RCC 7860 (cell line): ENCODE measurements at places on chromosomes 3 and 15.

DNA sequence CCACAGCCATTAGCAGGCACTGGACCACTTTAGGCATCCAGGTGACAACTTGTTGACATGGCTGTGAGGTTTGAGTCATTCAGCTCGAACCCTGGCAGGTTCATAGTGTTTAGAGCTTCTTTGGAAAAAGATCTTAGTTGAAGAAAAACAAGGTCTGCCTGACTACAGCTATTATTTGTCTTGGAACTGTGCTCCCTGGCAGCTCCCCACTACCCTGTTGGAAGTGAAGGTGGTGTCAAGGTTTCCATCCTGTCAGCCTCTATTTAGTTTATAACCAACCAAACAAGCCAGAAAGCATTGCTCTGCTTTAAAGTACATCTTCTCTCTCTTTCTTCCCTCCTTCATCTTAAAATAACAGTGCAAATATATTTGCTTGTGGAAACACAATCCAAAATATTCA, 56.8 kb downstream of the KAT2B start:
- no peak for DNase-seq

GRCh38 chr15:31508656-31509055, 182.0 kb downstream of the KLF13 start:
- no peak for DNase-seq

- no peak for DNase-seq
Measured at GRCh38 chr3:116030131-116030850, 407.0 kb downstream of the GAP43 start.

DNA sequence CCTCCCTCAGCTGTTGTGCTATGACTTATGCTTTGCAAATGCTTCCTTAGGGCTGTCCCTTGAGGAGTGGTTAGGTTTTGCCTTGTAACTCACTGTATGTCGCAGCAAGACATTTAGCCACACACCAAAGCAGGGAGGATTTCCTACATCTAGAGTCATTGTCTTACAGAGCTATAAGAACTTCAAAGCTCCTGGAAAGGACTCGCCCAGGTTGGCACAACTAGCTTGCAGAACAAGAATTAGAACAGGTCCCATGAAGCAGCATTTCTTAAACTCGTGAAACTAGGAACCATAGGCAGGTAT, 19.4 kb upstream of the ACAP2 start:
- no peak for DNase-seq

DNA sequence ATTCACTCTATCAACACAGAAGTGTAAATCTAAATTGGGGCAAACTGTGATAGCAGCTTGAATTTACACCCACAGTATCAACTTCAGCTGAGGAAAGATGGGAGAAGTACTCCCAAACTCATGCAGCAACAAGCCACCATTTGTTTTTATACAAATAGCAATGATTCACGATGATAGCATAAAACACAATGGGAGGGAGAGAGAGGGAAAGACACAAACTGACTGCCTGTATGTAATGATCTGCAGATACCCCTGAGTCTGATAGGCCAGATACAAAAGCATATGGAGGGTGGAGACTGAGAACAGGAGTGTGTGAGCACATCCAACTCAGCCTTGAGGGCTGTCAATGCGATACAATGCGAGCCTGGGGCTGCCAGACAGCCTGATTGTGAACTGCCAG, 79.2 kb downstream of the CNTN3 start:
- no peak for DNase-seq

DNA sequence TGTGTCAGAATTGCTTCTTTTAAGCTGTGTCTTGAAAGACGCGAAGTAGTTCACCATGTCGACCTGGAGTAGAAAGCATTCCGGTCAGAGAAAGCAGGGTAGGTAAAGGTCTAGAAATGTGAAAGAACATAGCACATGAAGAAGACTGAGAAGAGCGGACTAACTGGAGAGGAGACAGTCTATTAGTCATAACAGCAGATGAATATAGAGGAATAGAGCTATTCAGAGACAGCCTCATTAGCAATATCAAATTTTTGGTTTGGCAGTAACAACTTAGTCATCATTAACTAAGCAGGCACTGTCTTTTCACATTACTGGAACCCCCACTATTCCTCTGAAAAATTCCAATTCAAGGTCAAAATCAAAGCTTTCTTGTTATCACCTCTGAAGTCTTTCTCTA, 678.8 kb downstream of the DIPK2A start:
- DNase-seq = no peak

- DNase-seq = peak; percentile 35
Measured at GRCh38 chr15:74291101-74292071, 55.3 kb downstream of the CCDC33 start.

DNA sequence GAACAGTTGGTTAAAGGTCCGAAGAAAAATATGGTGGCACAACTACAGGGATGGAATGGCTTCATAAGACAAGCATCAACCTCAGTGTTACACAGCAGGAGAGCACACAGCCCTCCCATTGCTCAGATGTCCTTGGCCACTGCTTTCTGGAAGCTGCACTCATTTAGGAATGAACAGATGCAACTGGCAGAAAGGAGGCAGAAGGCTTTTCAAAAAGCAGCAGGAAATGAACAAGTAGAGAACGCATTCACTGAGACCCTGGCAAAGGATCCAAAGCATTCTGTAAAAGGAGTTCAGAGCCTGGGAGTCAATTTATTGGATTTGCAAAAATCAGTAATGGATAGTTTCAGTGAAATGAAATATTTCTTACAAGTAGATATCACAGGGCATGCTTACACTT, 101.1 kb downstream of the PDZRN3 start:
- no peak for DNase-seq

GRCh38 chr3:36434687-36435426, 54.6 kb downstream of the STAC start:
- DNase-seq = no peak

DNA sequence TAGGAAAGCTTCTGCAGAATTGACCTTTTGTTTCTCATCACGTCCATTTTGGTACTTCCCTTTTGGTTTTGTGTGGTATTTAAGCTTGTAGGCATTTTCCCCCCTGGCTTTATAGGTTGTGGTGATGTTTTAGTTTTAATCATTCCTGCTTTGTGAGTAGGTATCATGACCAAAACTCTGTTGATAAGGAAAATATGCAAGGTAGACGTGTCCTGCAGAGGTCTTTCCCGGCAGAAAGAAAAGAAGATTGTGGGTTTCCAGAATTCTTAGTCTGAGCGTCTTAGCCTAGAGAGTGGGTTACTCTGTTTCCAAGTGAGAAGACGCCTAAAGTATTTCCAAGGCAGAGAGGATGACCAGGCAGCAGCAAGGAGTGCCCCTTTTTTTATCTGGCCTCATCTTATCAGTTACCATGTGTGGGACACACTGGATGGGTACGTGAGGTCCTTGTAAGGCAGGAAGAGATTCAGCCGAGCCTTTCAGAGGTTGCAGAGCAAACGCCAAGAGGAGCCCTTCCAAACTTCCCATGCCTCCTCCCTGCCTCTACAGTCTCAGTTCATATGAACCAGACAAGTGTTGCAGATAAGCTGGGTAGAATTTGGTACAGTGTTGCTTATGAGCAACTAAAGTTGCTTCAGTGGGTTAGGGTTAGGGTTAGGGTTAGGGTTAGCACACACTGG, 58.8 kb downstream of the ARNT2 start:
- DNase-seq = no peak

- no peak for DNase-seq
Measured at GRCh38 chr3:149020196-149020838, 29.0 kb downstream of the GYG1 start.

DNA sequence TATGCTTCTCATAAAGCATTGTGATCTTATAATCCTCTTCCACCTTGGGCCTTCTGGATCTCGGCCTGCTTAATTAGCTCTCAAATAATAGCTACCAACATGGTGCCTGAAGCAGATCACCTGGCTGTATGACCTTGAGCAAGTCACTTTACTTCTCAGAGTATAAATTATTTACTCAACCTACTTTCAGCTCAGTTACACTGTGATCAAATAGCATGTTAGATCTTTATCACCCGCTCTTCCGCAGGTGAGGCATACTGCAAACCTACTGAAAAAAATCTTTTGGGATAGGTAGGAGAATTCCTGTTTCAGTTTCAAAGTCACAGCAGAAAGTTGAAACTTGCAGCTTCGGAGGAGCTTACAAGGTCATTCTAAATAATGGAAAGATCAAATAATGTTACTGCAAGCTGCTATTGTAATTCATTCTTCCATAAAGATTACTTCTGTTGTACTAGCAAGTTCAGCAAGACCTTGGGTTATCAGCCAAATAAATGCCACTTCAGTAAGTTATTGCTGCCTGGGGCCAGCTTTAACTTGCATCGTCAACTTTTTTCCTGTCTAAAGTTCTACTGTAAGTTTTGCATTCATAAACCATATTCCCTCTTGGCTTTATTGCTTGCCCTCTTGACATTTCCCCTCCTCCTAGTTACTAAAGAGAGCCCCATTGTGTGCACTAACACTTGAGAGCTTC, 268.4 kb upstream of the ATP11B start:
- no peak for DNase-seq

DNA sequence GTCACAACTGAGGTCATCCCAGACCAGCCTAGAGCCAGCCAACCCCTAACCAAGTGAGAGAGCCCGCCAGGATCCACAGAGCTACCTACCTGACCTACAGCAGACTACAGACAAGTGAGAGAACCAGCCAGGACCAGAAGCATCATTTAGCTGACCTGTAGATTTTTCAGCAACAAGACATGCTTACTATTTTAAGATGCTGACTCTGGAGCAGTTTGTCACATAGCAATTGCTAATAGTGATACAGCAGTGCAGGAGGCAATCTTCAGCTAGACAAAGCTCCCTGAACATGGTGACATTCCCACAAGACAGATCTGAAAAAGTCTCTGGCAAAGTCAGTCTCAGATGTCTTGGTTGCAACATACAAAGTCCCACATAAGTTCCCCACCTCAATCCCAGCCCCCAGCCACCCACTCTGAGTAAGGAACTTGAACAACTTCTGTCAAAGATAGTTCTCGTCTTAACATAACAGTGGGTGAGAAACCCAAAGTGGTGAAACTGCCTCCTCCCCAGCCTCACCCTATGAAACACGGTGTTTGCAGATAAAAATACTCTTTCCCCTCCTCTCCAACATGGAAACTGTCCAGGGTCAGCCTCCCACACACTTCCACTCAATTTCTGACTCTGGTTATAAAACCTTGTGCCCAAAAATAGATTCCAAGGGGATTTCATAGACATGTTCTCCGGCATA, 120.3 kb upstream of the SLC6A11 start:
- no peak for DNase-seq

GRCh38 chr15:83016906-83017305, 5.5 kb upstream of the C15orf40 start:
- no peak for DNase-seq

DNA sequence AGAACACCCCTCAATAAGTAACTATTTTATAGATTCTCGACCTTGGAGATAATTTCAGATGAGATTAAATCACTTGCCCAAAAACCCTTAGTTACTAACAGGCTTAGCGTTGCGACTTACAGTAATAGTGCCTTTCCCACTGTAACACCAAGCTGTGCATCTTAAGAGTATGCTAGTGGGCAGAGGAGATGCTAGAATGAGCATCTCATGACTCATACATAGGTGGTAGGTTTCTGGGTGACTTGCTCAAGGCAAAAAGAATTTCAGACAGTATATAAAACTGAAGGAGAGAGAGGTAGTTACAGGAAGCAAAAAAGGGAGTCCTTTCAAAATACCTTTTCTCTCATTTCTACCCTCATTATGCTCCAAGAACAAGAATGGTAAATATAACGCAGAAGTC, 3.9 kb downstream of the KATNBL1 start:
- DNase-seq = peak; percentile 49

- DNase-seq = peak; percentile 38
Measured at GRCh38 chr3:123559040-123559861, 25.6 kb downstream of the HACD2 start.

DNA sequence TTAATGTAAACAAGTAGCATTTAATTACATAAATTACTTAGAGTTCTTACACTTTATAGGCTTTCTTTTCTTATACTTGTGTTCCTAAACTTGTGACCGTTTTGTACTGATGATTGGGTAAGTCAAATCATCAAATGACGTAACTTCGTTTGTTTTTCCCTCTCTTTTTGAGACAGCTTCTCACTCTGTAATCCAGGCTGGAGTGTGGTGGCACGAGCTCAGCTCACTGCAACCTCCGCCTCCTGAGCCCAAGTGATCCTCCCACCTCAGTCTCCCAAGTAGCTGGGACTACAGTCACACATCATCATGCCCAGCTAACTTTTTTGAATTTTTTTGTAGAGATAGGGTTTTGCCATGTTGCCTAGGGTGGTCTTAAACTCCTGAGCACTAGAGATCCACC, 226.0 kb downstream of the TCF12 start:
- DNase-seq = no peak

DNA sequence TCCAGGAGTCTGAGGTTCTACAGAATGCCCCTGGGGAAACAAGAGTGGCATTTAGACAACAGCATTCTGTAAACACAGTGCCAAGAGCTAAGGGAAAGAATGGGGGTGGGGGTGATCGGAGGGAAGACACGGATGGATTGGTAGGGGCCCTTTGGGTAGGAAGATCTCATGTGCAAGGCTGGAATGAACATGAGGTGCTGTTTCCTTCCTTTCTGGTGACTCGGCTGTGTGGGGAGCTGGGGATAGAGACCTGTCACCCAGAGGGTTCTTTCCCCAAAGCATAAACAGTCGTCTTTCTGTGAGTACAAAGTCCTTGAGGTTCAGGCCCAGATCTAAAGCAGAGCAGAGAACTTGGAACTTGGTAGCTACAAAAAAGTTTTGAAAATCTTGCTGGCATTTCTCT, 11.7 kb downstream of the TPM1 start:
- DNase-seq = peak; percentile 30

- peak; percentile 54 for DNase-seq
Measured at GRCh38 chr3:14461748-14462324, 59.4 kb downstream of the SLC6A6 start.

GRCh38 chr3:136197159-136197793, 1.1 kb upstream of the MSL2 start:
- no peak for DNase-seq
